ENCODE measurements at places on chromosomes 3 and 15.

DNA sequence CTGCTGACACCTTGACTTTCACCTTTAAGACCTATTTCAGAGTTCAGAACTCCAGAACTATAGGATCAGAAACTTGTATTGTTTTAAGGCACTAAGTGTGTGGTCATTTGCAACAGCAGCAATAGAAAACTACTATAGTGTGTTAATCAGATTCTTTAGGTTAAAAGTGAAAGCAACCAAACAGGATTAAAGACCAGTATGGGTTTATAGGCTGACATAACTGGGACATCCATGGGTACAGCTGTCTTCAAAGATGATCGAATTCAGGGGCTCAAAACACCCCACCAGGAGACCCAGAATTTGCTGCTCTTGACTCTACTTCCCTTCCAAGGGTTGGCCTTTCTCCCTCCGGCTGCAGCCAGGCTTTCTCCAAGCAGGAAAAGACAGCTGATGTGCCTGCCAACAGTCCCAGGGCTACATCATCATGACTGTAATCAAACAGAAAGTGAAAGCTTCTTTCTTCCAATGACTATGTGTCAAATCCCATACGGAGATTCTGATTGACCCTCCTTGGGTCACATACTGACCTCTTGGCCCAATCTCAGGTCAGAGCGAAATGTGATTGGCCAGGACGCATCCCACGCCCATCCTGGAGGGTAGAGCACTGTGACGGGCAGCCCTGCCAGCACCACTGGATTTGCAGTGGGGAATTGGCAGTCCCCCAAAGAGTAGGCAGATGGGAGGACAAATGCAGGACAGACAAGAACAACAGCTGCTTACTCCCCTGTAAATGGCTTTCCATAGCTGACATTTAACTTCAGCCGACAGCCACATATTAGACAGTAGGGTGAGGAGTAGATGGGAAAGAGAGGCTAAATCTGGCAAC, 51.4 kb upstream of the RNF7 start:
- no peak for DNase-seq

DNA sequence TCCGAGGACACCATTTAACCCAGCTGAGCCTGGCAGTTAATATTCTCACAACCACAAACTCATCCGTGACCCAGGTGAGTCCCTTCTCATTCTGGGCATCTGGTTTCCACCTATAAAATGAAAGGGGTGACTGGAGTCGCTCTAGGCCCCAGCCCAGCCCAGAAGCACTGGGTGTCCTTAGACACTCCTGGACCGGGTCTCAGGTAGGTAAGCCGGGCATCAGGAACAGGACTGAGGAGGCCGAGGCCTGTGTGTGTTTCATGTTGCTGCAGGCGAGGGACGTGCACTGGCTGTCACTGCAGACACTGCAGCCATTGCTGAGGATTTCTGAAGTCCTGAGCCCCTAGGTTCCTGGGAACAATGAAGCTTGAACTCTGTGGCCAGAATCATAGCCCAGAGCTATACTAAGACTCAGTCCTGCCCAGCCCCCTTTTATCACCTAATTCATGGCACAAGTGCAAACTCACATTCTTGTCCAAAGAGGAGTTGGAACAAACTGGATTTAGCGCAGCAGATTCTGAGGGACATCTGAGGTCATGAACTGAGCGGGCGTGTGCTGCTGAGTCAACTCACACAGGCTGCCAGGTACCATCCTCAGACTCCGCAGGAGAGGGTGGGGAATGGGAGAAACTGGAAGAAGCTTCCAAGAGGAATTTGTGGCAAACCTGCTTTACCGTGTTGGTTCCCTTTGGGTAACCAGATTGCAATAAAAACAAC, 184.9 kb downstream of the FAM43A start:
- DNase-seq: peak; percentile 68

DNA sequence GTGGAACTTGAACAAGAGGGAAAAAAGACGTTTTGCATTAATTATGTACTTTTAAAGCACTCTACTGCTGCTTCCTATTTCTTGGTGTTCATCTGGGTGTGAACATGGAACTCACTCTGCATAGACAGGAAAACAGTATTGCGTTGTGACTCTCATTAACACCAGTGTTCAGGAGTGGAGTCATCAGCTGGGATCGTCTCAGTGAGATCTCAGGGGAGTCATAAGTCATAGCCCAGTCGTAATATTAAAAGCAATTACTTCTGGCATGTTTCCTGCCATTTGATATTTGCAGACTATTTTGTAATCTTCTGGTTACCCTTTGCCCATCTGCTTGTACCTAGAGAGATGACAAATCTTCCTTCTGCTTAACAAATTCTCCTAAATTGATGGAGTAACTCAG, 462.0 kb upstream of the ATP11B start:
- DNase-seq: no peak

- no peak for DNase-seq
Measured at GRCh38 chr3:48826451-48826850, 21.2 kb downstream of the PRKAR2A start.

DNA sequence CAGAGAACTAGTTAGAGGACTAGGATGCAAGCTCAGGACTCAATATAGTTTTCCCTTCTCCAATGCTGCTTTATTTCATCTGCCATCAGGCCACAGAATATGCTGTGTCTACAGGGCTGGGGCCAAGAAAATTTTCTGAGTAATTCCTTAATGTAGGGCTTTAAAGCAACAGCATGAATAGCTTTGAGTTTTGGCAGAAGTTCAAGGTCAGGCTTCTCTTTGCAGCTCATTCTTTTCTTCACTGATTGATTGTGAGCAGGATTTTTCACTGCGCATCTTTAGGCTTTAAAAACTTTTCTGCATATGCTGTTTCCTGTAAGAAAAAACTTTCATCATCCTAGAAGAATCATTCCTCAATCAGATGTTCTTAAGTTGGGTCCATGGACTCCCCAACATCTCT, 4.6 kb downstream of the TMEM108 start:
- DNase-seq: no peak

DNA sequence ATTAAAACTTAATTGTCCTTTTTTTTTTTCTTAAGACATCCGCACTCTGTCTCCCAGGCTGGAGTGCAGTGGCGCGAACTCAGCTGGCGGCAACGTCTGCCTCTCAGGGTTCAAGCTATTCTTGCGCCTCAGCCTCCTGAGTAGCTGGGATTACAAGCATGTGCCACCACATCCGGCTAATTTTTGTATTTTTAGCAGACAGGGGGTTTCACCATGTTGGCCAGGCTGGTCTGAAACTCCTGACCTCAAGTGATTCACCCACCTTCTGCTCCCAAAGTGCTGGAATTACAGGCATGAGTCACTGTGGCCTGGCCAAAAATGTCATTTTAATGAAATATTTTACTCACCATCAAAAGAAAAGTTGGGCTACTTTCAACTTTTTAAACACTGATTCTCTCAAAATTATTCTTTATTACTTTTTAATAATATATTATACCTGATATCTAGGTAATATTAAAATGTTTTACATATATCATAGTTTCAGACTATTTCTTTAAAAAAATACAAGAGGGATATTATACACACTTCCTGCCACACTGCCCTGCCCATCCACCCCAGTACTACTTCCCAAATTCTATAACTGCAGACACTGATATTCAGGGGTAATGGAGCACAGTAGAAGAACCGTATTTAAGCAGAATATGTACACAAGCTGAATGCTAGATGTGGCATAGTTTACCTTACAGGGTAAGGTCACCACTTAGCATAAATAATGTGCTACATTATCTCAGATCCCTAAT, 723.9 kb upstream of the ZNF385D start:
- no peak for DNase-seq

DNA sequence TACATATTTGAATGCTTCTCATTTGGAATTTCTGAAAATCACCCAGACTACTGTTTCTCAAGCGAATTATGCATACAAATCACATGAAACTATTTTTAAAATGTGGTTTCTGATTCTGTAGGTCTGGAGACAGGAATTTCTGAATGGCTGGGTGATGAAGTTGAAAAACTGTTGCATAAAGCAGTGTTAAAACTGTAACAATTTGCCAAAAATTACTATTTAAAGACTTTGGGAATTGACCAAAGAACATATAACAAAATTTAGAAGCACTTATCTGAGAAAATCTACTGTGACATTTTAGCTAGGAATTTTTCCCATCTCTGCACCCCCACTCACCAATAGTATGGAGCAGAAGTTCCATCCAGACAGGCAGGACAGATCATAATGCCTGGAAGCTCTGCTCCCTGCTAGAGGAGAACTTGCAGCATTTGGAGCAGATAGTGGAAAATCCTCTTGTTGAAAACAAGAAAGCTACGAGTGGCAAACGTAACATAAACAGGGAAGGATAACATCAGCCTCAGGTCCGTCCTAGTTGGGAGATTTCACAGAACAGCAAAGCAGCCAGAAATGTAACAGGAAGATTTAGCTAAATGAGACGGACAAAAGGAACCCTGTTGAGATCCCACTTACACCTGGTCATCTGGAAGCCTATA, 132.3 kb upstream of the MCTP2 start:
- DNase-seq: no peak

- DNase-seq: no peak
Measured at GRCh38 chr3:170107941-170108340, 70.1 kb downstream of the GPR160 start.

- DNase-seq: peak; percentile 19
Measured at GRCh38 chr3:188712248-188712924, 459.4 kb upstream of the TPRG1 start.

DNA sequence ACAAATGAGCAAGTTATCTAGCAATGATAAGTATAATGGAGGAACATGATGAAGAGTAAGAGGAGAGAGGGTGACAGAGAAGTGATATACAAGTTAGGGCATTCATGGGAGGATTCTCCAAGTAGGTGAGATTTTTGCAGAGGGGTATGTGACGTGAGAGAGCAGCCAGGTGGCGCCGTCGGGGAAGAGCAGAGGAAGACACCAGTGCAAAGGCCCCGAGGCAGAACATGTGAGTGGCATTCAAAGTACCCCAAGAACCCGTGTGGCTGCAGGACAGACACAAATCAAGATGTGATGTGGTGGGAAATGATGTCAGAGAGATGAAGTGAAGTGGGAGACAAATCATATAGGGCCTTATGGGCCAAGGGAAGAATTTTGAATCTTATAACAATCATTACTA, 81.8 kb upstream of the GRM7 start:
- DNase-seq: no peak

DNA sequence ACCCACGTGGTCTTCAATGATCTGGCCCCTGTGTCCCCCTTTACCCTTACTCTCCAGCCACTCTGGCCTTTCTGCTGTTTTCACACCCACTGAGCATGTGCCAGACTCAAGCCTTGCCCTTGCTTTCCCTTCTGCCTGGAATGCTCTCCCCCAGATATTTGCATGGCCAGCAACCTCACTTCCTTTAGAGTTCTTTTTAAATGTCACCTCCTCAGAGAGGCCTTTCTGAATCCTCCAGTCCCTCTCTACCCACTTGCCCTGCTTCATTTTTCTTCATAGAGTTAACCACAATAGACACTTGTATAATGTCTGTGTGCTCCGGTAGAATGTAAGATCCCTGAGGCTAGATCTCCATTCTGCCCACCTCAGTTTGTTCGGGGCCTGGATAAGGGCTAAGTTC, 39.4 kb upstream of the TIPARP start:
- DNase-seq: no peak

DNA sequence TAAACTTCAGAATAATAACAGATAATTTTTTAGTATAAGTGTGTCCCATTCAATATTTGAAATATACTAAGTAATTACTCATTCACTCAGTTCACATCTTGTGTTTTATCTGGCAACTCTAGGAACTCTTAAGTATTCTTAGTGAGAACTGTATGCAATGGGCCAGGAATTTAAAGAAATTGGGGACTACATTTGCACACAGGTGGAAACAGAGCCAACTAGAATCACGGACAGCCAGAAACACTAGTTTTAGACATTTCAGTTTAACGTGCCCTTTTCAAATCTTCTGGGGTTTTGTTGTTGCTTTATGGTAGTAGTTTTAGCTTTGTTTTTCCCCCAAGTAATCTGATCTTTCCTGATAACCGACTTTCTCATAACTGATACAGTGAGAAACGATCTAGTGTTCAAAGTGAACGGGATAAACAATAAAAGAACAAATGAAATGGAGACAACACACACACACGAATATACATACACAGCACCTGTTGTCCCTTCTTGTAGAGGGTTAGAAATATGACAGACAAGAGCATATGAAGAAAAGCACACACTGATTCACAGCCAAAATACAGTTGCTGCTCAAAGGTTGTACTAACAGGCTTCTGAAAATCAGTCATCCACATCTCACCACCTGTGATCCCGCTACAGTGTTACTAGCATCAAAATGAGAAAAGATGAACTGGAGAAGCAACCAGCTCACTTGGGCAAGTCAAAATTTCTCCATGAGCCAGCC, 167.0 kb downstream of the FMN1 start:
- no peak for DNase-seq

GRCh38 chr3:7322957-7323669, 462.2 kb downstream of the GRM7 start:
- DNase-seq: no peak

- no peak for DNase-seq
Measured at GRCh38 chr3:16809482-16809881, 75.3 kb upstream of the PLCL2 start.

DNA sequence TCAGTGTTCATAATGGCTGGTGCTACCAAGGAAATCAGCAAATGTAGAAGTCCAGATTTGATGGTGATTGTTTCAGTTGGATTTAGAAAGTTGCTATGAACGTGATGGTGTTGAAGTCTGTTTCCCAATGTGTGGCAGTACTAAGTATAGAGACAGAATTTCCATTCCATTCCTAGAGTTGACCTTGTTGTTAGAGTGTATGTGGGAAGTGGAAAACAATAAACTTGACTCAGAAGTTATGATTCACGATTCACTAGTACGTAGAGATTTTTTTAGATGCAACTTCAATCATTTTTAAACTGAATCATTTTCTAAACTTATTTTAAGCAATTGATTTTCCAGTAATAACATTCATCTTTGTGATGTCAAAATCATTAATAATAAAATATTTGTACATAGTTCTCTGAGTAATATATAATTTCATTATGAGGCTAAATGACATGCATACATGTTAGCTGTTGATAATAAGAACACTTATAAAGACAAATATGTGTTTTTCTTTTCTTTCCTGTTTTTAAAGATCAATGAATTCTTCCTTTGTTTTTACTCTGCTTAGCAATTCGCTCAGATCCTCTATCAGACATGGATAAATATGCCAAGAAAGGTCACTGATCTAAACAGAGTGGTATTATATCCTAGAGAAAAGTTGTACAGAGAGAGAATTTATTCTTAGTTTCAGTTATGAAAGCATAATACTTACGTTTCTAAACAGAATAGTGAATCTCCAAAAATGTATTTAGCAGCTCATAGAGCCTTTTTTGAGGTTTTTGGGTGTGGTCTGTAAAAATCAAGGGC, 108.8 kb upstream of the GPR149 start:
- no peak for DNase-seq

- DNase-seq: no peak
Measured at GRCh38 chr15:92163641-92164040, 230.0 kb upstream of the ST8SIA2 start.

- DNase-seq: no peak
Measured at GRCh38 chr3:99884484-99884883, 66.8 kb downstream of the CMSS1 start.
